ENCODE measurements at places on chromosomes 3 and 15.

DNA sequence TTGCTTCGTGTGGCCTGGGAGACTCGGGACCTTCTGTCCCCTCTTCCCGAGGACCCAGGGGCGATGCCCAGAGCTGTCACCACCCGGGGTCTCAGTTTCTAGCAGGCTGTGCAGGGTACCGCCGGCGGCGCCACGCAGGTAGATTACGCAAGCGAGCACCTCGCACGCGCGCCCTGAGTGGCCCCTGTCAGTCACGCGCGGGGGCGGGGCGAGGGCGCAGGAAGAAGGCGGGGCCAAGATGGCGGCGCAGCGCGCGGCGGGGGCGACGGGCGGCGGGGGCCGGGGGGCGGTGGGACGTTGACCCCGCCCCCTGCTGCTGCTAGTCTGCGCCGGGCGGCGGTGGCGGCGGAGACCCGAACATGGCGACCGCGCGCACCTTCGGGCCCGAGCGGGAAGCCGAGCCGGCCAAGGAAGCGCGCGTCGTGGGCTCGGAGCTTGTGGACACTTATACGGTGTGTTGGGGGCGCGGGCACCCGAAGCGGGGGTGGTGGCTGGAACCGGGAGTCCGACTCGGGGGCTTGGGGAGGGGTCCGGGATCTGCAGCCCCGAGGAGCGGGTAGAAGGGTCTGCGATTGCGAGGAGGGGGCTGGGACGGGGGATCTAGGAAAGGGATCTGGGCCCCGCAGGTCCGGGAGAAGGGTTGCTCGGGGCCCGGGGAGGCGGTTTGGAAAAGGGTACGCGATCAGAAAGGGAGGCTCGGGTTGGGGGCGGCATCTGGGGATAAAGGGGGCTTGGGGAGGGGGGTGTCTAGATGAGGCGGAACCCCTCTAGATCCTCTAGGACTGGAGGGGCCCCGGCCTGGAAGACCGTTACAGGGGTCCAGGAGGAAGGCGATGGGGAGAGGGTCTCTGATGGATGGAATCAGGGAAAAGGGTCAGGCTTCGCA, at the start of gene NISCH:
Gene NISCH (plus strand): TSS at position 322 of the 886 bp plus-strand sequence. CDS start 38 bp downstream, at position 360.
- DNase-seq = peak; percentile 17

- DNase-seq = peak; percentile 9
Measured at GRCh38 chr15:33675246-33675645, 293.1 kb upstream of the CHRM5 start.

DNA sequence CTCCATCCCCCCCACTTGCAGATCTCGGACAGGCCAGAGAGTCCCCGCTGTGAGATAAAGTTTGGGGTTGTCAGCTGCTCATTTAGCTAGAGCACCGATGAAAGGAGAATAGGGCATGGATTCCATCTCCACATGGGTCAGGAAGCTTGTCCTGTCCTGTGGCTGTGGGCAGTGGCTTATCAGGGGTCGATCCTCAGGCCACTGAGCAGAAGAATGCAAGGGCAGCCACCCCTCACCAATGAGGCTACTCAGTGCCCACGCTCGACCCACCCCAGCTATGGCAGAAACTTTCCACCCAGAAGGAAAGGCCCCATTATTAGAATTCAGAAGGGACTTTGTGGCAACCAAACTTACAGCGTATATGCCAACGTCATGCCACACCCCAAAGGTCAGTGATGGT, 43.3 kb downstream of the CPN2 start:
- no peak for DNase-seq

DNA sequence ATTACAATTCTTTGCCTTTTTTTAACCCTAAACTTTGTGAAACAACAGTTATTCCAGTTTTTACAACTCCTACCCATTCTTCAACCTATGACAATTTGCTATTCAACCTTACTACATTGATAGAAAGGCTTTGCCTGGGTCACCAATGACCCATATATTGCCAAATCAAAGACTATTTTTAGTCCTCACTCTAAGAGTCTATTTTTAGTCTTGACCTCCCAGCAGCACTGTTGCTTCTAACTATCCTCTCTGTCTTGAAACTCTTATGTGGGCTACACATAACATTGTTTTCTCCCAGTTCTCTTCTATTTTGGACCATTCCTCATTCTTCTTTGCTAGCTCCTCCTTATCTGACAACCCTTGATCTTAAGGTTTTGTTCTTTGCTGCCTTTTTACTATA, 71.4 kb downstream of the C3orf80 start:
- DNase-seq = no peak

DNA sequence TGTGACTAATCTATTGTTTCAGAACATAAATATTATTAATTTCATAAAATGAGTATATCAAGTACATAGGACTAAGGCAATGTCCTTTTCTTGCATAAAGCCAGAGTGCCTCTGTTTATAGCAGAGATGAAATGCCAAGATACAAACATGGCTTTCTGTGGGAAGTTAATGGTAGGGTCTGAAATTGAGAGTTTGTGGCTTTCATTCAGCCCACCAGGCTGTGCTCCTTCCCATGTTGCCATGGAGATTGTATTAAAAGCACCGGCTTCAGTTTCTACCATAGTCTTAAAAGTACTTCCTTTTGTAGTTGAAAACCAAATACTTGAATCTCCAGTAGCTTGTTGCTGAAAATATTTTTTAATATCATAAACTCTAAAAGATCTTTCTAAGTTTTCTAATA, 114.0 kb downstream of the LRRC28 start:
- no peak for DNase-seq

DNA sequence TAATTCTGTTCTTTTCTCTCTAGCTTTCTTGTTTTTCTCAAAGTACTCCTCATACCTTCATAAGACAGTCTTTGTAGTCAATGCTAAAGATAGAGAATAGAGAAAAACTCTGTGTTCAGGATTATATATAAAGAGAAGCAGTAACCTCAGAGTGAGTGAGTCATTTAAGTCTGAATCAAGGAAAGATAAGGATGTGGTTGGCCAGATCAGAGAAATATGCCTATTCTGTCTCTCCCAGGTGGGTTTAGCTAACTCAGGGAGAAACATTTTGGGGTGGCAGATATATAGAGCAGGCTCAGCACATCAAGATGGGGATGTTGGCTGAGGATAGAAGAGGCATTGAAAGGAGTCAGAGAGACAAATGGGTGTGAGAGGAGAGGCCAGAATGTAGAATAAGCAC, 31.4 kb downstream of the GTF2E1 start:
- no peak for DNase-seq

- no peak for DNase-seq
Measured at GRCh38 chr3:27079427-27080257, 289.5 kb downstream of the NEK10 start.

- DNase-seq = no peak
Measured at GRCh38 chr15:57662802-57663201, 43.7 kb upstream of the POLR2M start.

GRCh38 chr3:104677932-104678331, 688.8 kb upstream of the ALCAM start:
- no peak for DNase-seq

GRCh38 chr15:70604666-70605315, 158.6 kb downstream of the UACA start:
- DNase-seq = no peak

DNA sequence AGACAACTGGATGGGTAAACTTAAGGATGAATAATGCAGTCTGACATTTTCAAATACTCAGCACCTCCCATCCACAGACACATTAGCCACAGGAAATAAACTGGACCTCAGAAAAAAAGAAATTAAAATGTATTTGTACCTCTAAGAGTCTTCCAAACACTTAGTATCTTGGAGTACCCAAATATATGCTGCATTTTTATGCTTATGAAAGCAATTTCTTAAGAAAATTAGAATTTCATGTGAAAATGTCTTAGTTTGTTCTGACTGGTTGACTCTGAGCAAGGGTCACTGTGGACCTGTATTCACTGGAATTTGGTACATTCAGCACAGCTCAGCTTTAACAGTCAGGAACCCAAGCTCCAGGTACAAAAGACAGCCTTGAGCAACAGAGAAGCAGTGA, 216.2 kb upstream of the UBE2E2 start:
- no peak for DNase-seq

DNA sequence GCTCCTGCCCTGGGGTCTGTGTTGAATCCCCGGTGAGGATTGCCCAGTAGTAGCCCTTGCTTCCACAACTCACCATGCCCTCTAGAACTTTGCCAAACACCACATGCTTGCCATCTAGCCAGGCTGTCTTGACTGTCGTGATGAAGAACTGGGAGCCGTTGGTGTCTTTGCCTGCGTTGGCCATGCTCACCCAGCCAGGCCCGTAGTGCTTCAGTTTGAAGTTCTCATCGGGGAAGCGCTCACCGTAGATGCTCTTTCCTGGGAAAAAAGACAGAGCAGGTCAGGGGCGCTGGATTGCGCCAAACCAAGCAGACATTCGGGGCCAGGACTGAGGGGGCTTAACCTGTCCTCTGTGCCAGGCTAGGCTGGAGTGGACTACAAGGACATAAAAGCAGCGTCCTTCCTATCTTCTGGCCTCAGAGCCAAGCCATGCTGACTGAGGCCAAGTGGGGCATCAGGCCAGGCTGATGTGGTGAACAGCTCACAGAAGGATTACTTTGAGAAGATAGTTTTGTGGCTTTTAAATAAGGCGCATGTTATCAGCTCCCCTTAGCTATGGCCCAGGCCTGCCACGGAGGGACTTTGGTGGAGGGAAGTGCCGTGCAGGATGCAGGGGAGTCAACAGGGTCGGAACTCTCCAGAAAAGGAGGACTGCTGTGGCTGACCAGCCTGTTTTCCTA, 5.3 kb downstream of the SNX22 start:
- no peak for DNase-seq

Measured in NCI-H524 treated with DMSO at 0.1 percent for 48 hours (cell line).